ENCODE measurements at places on chromosomes 1 and 21.

DNA sequence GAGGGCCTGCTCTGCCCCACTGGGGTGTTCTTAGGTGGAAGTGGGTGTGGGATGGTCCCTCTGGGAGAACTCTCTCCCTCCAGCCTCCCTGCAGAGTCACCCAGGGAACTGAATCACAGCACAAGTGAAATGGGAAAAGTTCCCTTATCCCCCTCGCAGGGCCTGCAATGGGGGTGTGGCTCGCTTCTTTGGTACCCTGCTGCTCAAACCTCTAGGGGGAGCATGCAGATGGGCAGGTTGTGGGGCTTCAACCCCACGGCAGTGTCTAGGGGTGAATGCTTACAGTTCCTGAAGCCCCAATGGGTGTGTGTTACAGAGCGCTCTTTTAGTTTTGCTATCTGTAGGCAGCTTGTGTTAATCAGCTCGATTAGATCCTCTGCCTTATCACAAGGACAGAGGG, 59.0 kb upstream of the TINAGL1 start:
- no peak for DNase-seq

GRCh38 chr1:24186031-24186710, 918 bp downstream of the IFNLR1 start:
- DNase-seq, result no peak

- no peak for DNase-seq
Measured at GRCh38 chr1:101124405-101124804, 98.8 kb upstream of the DPH5 start.

GRCh38 chr1:82153272-82153629, 352.5 kb downstream of the ADGRL2 start:
- DNase-seq, result no peak

GRCh38 chr1:239053279-239053678, 333.1 kb upstream of the CHRM3 start:
- no peak for DNase-seq

Data from T-helper 2 cell treated with Interferon-gamma antibody and Interleukin-4, amounts not matched to agents 5 μg/mL and 100 μg/mL, for 36 hours (primary cell).